ENCODE measurements at places on chromosomes 5 and 9.
A peak's percentile ranks its signal among the peaks of the same experiment; 100 is the strongest.

DNA sequence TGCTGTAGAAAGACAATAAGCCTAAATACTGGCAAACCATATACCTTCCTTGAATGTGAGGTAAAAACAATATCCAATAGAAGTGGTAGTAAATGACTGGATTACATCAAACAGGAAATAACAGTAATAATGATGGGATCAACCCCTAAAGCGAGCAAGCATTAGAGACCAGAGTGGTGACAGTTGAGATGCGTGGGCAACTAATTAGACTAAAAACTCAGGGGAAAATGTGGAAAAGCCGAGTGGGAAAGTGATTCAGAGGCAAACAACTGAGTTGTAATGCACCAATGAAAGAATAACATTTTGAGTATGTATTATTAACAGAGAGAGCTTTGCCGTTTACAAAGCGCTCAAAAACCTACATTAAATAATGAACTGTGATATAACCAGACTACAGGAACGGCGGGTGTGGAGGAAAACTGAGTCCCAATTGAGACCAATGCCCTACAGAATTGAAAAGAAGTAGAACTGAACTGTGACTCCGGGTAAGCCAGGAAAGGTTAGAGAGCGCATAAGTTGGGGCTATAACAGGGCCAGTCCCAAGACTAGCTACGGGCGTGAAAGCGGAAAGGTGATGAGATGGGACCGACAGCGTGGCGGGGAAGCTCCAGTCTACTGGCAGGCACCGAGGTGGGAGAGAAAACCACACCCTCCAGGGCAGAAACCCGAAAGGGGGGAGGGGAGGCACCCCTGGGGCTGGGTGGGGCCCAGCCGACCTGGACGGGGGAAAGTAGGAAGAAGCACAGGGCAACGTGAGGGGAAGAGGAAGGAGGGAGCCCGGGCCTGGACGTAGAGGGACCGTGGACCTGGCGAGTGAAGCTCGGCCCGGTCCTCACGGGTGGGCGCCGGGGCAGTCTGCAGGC is 592 bp downstream of the UBAP2 start:
- H3K27me3 ChIP-seq, result no peaks in the 10 kb centered on the region
- H3K4me3 ChIP-seq, result peak overlapping the region; percentile 82
- H3K27ac ChIP-seq, result peak overlapping the region; percentile 90
- peak; percentile 62 for DNase-seq

DNA sequence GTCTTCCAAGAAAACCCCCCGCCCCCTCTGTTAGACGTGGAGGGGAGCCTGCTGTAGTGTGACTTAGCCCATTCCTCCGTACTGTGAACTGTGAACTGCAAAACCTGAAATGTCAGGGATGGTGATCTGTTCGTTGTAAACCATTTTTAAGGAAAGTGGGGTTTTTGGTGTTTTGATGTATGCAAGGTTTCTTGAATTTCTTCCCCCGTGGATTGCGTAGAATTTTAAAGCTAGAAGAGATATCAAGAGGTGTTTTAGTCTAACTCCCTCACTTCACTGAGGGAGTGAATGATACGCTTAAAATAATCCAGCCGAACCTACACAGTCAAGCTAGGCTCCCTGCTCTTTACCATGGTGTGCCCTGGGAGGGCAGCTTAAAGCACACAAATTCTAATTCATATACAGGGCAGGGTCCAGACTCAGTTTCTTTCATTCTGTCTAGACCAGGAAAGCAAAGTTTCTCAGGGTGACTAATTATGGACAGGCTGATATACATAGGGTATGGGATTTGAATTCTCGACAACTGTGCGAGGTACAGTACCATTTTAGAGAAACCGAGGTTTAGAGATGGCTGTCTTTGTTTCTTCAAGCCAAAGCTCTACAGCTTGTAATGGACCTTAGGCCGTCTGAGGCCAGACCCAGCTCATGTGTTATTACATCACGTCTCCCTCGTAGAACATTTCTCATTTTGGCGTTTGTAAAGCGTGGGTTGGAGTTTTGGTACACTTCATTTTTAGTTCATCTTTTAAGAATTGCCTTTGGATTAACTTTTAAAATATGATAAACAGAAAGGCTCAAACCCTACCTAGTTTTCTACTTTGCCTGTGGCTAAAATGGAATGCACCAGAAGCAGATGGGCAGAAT is 2.7 kb downstream of the PTGER4 start:
- H3K4me3 ChIP-seq, result no peak overlapping the region
- no peak overlapping the region for H3K27ac ChIP-seq
- no peak for DNase-seq
- H3K27me3 ChIP-seq, result peaks cover 13% of the 10 kb centered on the region
- H3K4me1 ChIP-seq, result peaks cover 27% of the 10 kb centered on the region

GRCh38 chr9:105006514-105006913 is 78.6 kb upstream of the ABCA1 start:
- no peak overlapping the region for H3K4me3 ChIP-seq
- no peaks in the 10 kb centered on the region for H3K36me3 ChIP-seq
- no peaks in the 10 kb centered on the region for H3K27me3 ChIP-seq
- peaks cover 19% of the 10 kb centered on the region for H3K4me1 ChIP-seq
- H3K27ac ChIP-seq, result peak overlapping the region; percentile 64
- no peak for DNase-seq

- H3K27ac ChIP-seq, result no peak overlapping the region
- H3K4me1 ChIP-seq, result no peaks in the 10 kb centered on the region
- no peak overlapping the region for H3K4me3 ChIP-seq
- no peaks in the 10 kb centered on the region for H3K27me3 ChIP-seq
- no peaks in the 10 kb centered on the region for H3K36me3 ChIP-seq
- no peak for DNase-seq
Measured at GRCh38 chr9:3360245-3360644, 165.6 kb downstream of the RFX3 start.

DNA sequence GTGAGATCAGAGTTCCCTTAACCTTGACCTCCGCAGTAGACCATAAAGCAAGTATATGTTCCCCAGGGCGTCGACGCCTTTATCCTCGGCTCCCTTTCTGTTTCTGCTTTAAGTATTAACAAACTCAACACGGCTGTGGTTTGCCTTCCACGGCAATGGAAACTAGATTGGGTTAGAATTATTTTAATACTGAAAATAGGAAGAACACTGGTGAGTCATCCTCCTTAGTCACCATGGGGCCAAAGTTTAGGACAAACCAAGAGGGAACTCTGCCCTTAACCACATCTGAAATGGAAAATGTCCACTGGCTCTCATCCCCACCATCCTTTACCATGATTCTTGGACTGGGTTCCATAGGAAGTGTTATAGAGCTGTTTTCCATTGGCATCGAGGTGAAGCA is 386.1 kb downstream of the ACTL7B start:
- DNase-seq, result peak; percentile 81
- H3K4me3 ChIP-seq, result no peak overlapping the region
- H3K27me3 ChIP-seq, result no peaks in the 10 kb centered on the region
- H3K36me3 ChIP-seq, result no peaks in the 10 kb centered on the region
- H3K27ac ChIP-seq, result 0 out of 2 replicates have a peak overlapping the region, but pooled peaks have one; percentile 6

DNA sequence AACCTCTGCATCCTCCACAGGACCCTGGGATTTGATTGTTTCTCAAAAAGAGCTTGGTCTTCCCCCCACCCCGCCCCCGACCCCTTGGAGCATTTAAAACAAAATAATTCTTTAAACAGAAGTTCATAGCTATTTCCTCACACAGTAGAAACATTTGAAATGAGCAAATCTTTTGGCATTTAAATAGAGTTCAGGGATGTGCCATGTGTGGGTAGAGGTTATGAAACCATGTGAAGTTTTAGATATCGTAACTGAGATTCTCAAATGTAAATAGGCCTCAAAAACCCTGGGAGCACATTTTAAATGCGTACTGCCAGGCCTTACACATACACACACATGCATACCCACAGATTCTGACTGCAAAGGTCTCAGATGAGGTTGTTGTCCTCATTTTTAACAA is 66.5 kb downstream of the EPB41L4B start:
- H3K4me3 ChIP-seq, result 0 out of 2 replicates have a peak overlapping the region, but pooled peaks have one; percentile 28
- H3K27ac ChIP-seq, result peak overlapping the region; percentile 79
- no peaks in the 10 kb centered on the region for H3K27me3 ChIP-seq
- DNase-seq, result peak; percentile 82
- H3K36me3 ChIP-seq, result no peaks in the 10 kb centered on the region

- no peak overlapping the region for H3K27ac ChIP-seq
- H3K36me3 ChIP-seq, result no peaks in the 10 kb centered on the region
- no peak overlapping the region for H3K4me3 ChIP-seq
- DNase-seq, result no peak
Measured at GRCh38 chr5:158265931-158266700, 407.2 kb upstream of the CLINT1 start.

- H3K4me1 ChIP-seq, result peaks cover 25% of the 10 kb centered on the region
- no peaks in the 10 kb centered on the region for H3K27me3 ChIP-seq
- H3K4me3 ChIP-seq, result peak overlapping the region; percentile 65
- no peak for DNase-seq
- H3K27ac ChIP-seq, result no peak overlapping the region
Measured at GRCh38 chr9:129321286-129322021, 143.4 kb upstream of the IER5L start.

DNA sequence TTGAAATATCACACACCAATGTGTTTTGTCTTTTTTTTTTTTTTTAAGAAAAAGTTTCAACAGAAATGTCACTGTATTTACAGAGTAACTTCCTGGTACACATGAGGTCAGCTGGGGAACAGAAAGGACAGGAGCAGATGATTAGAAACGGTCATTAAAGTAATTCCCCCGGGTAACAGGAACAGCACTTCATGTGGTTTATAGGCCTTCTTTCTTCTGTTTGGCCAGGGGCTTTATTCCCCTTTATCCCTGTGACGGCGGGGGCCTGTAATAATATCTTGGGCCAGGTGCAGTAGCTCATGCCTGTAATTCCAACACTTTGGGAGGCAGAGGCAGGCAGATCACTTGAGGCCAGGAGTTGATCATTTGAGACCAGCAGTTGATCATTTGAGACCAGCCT is 30.5 kb upstream of the MSH3 start:
- no peaks in the 10 kb centered on the region for H3K27me3 ChIP-seq
- H3K4me3 ChIP-seq, result no peak overlapping the region
- no peaks in the 10 kb centered on the region for H3K36me3 ChIP-seq
- DNase-seq, result no peak
- H3K27ac ChIP-seq, result no peak overlapping the region
- H3K4me1 ChIP-seq, result no peaks in the 10 kb centered on the region

GRCh38 chr9:121620777-121621449 is 30.5 kb upstream of the DAB2IP start:
- no peak overlapping the region for H3K27ac ChIP-seq
- H3K4me3 ChIP-seq, result no peak overlapping the region
- H3K36me3 ChIP-seq, result no peaks in the 10 kb centered on the region
- DNase-seq, result peak; percentile 47
- H3K4me1 ChIP-seq, result no peaks in the 10 kb centered on the region

- no peak overlapping the region for H3K4me3 ChIP-seq
- H3K27ac ChIP-seq, result no peak overlapping the region
- DNase-seq, result peak; percentile 30
- H3K4me1 ChIP-seq, result no peaks in the 10 kb centered on the region
Measured at GRCh38 chr5:150710165-150710564, 9.3 kb upstream of the RBM22 start.
